Right hindlimb (tissue), 1 donor: ENCODE measurements at places on chromosomes 2 and 18.
A peak's percentile ranks its signal among the peaks of the same experiment; 100 is the strongest.

DNA sequence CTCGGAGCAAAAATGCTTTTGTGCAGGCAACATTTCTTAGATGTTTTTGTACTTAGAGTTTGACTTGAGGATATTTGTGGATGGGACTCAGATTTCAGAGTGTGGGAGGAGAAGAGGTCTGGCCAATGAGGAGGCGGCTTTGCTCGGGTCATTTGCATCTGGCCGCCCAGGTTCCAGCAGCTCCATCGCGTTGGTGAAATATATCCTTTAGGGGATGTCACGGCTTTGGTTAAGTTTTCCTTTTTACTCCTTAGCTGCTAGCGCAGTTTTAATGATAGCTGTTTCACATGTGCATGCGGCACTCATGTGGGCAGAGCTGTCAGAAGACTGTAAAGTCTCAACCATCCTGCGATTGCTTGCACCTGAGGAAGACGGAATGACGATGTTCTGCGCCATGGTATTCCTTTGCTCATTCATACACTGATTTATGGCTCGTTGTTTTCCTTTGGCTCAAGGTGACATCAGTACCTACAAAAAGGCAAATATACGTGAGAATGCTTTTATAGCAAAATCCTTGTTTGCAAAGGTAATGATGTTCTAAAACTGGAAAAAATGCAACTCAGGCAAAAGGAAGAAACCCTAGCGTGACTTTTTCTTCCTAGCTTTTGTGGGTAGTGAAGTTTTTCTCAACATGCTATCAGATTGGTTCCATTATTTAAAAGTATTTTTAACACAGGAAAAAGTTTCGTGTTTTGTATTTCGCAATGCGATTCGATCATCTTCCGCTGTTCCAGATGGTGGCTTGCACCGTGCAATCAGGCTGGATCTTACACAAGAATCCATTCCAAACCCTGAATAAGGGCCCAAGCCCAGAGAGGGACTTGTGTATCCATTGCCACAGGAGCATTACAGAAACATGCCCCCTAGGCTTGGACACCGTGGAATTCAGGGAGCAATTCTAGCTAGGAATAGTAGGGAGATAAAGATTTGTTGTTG lies 70.5 kb upstream of the ZNF516 start:
- DNase-seq: peak; percentile 88

GRCh38 chr2:202335791-202336467 lies 40.2 kb upstream of the BMPR2 start:
- DNase-seq: no peak

DNA sequence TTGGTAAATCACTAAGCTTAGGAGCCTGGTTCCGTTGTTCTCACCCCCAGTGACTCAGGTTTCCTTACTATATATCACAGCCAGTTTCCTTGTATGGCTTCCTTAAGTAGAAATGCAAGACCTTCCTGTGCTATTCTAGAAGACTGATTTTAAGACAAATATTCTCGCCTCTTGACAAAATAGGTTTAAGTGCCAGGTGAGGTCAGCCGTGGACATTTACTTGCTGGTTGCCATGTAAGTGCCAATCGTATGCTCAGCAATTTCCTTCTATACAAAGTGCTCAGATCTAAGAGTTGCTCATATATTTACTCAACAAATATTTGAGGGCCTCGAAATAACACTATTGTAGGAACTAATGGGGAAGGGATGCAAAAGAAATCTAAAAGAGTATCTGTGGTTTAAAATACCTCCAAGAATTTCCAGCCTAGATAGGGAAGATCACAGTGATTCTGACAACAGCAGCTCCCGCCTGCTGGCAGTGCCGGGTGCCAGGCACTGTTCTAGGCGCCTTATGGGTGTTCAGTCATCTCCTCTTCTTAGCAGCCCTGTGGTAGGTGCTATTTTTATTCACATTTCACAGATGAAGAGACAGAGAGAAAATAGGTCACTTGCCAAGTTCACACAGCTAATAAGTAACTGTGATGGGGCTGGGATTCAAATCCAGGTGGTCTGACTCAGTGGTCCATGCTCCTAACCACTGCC lies 95.3 kb upstream of the B3GNT7 start:
- DNase-seq: no peak

DNA sequence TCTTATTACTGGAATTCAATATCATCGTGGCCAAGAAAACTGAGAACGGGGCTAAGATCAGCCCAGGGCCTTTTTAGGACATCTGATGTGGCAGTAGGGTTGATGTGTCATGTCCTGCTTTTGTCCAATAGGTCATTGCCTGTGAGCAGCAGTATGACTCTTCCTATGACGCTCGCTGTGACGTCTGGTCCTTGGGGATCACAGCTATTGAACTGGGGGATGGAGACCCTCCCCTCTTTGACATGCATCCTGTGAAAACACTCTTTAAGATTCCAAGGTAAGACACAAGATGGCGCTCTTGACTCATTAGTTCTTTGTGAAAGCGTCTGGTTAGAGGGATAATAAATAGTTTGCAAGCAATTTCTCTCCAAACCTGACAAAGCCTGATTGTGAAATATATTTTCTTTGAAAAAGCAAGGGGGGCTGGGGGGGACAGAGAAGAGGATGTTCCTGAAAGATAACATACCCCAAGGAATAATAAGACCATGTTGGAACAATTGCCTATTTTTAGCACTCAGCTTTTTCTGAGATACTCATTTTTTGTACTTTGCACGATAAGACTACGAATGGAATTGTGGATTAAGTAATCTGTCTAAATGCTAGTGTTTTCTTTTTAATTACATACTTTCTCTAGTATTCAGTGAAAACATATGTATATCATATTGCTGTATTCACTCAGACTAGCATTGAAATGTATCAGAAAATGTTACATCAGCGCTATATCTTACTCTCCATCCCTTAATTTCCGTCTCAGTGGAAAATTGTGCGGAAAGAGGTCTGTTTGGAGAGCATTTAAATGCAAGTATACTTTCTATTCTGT lies 58.1 kb downstream of the MYO3B start:
- DNase-seq: peak; percentile 28

GRCh38 chr2:112161431-112162145 lies 23.4 kb downstream of the FBLN7 start:
- peak; percentile 12 for DNase-seq

- no peak for DNase-seq
Measured at GRCh38 chr2:167450364-167450763, 562.1 kb downstream of the XIRP2 start.

GRCh38 chr2:88230911-88231310 lies 60.8 kb downstream of the THNSL2 start:
- DNase-seq: no peak

DNA sequence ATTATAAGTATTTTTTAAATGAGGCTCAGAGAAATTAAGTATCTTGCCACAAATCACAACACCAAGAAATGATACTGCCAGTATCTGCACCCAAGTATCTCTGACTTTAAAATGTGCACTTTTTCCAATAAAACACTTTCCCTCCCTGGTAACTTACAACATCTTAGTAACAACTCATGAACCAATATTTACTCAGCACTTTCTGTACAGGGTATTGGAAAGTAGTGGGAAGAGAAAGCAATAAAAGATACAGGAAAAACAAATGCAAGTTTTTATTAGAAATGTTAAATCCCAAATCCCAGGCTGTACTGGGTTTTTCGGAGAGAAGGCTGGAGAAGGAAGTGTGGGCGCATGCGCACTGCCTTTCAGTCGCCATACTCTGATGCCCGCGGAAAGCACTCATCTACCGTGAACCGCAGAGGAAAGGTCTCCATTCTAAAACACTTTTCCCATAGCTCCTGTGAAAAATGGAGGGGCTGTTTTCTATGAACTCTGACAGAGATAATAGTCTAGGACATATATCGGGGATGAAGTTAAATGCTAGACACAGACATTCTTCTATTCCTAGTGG lies 52.1 kb downstream of the L3MBTL4 start:
- no peak for DNase-seq

DNA sequence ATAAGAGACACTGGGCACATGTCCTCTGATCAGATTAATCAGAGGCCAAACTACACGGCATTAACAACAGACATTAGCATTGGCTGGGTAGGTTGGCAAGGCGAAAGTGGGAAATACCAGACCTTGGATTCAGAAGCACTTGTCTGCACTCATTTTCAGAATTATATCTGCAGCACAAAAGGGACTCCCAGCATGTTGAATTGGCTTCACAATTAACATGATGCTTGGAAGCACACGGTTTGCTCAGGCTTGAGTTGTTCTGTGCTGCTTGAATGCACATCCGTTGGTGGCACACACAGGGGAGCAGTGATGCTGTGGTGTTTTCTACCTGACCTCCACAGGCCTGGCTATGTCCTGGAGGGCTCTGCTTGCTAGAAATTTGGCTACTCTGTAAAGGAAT lies 83.9 kb downstream of the ACTR3 start:
- DNase-seq: no peak

DNA sequence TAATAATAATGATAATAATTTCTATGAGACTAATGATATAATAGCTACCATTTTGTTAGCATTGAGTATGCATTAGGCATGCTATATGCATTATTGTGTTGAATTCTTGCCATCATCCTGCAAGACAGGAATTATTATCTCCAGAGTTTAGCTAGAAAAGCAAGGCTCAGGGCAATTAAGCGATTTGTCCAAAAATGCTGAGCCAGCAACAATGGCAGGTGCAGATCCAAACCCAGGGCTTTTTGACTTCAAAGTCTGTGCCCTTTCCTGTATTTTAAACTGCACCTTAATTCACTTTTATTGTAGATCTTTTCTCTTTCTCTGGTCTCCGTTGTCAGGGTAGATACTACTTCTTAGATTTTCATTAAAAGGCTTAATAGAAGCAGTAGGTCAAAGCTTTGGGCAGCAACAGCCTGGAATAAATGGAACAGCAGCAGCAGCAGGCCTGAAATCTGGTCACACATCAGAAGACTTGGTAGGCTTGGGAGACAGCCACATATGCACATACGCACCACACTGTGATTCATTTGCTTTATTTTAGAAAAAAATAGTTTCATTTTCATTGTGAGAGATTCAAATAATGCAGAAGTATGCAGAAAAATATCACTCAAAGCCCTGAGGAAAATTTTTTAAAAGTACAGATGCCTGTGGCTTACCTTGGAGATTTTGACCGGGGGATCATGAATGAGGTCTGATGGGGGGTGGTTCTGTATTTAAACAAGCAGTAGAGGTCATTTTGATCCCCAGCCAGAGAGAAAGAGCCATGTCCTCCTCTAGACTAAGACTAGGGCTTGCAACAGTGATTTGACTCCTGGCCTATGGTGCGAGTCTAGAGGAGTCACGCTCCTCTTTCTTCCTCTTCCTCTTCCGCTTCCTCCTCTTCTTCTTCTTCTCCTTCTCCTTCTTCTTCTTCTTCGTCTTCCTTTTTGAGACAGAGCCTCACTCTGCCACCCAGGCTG lies 455.7 kb downstream of the TSN start:
- DNase-seq: no peak

DNA sequence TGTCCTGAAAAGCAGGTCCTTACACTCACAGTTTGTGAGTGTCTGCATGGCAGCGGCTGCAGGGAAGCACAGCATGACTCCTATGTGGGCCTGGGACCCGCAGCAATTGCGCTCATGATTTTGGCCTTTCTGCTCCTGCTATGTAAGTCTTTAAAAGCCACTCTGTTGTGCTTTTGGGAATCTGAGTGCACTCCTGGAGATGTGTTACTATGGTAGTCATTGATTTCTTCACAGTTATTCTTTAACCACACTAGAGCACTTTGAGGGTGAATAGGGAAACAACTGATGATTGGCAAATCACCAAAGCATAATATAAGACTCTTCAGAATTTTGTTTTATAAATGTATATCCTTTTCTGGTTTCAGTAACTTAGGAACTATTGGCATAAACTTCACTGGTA lies 40.9 kb downstream of the DSG2 start:
- no peak for DNase-seq

DNA sequence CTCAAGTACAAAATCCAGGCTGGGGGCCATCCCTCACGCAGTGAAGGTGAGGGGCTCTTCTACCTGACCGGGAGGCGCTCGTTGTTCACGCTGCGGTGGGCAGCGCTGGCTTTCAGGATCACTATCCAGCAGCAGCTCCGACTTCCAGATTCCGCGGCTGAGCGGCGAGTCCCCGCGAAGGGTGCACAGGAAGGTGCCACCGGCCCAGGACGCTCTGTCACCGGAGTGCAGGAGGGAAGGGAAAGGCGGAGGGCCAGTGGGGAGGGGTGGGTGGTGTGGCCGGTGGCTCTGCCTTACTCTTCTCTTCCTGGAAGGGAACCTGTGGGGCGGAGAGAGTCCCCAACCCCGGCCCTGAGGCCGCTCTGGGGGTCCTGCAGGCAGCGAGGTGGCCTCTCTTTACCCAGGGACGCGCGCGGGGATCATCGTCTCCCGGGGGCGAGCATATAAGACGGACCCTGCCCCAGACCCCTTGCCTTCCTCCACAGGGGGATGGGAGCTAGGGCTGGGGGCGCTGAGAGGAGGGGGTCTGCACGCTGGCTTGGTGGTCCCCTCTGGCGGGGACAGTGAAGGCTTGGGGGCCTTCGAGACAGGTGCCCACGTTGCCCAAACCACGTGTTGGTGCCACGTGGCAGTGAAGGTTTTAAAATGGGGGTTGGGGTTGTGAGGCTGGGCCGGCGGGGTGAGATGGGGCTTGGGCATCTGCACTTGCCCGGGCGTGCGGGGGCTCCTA lies 26.9 kb upstream of the HS6ST1 start:
- DNase-seq: no peak

DNA sequence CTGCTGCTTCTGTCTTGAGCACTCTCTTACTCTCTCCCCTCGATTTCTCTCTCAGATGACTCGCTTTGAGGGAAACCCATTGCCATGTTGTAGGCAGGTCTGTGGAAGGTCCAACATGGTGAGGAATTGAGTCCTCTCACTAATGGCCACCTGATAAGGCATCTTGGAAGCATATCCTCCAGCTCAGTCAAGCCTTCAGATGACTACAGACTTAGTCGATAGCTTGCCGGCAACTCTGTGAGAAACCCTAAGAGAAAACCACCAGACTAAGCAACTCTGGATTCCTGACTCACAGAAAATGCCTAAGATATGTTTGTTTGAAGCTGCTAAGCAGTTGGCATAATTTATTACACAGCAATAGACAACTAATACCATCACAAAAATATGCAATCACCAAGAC lies 51.2 kb downstream of the WDR75 start:
- no peak for DNase-seq

- DNase-seq: no peak
Measured at GRCh38 chr2:239389414-239390329, 11.1 kb downstream of the HDAC4 start.

- DNase-seq: no peak
Measured at GRCh38 chr2:230961091-230961491, 34.8 kb upstream of the SPATA3 start.

GRCh38 chr2:223932816-223933800 lies 12.0 kb downstream of the WDFY1 start:
- no peak for DNase-seq

GRCh38 chr2:159505196-159505595 lies 111.2 kb downstream of the BAZ2B start:
- DNase-seq: no peak

DNA sequence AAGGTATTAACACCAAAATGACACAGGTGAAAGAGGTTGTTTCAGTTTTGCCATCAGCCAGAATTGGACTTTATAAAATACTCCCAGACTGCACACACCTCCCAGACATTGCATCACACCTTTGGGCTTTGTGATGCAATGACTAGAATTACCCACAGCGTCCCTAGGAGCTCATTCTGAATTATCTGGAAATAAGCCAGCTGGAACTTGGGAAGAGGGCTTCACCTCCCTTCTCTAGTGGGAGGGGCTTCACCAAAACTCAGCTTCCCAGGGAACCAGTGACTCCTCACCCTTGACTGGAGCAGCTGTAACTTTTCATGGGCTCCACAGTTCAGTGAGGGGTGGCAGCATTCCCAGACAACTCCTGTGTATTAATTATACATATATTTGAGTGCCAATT lies 83.1 kb upstream of the BZW1 start:
- DNase-seq: no peak
